Smooth muscle cell of bladder (primary cell): ENCODE measurements at places on chromosomes 7 and 10. TPM values are rescaled to one million over a fixed set of nuclear protein-coding genes. Genes with fewer than 3 reads are reported as not detected.

The PRR15 gene
- 0.28 and 0.83 TPM in 2 replicates for total RNA-seq

The XRCC2 gene
- 0.37 and 0.43 TPM in 2 replicates for total RNA-seq

The PITRM1 gene
- total RNA-seq = 38.5 and 45.8 TPM in 2 replicates

The MSMB gene
- total RNA-seq = not detected in 2 replicates

The MDFIC gene
- total RNA-seq = 38.3 and 48.1 TPM in 2 replicates

The DIP2C gene
- total RNA-seq = 8.4 and 15.3 TPM in 2 replicates

The LIPK gene
- not detected in 2 replicates for total RNA-seq

The MALRD1 gene
- 0.83 and 1.00 TPM in 2 replicates for total RNA-seq

The COX15 gene
- 38.1 and 42.2 TPM in 2 replicates for total RNA-seq

The PNLIP gene
- not detected in 2 replicates for total RNA-seq
